ENCODE measurements at places on chromosomes 4 and X.

- no peak for DNase-seq
These were observed 29.6 kb downstream of the PDGFC start for GRCh38 chr4:156941940-156942548.

GRCh38 chrX:155864655-155865054 lies 16.5 kb upstream of the VAMP7 start:
- no peak for DNase-seq

- DNase-seq, result no peak
These were observed 107.3 kb upstream of the PRDX4 start for GRCh38 chrX:23559975-23560374.

GRCh38 chrX:130831347-130831722 lies 71.7 kb downstream of the ENOX2 start:
- no peak for DNase-seq

GRCh38 chrX:71182871-71183270 lies 38.2 kb downstream of the NLGN3 start:
- DNase-seq, result no peak

- no peak for DNase-seq
These were observed 2.4 kb downstream of the ANKRD50 start for GRCh38 chr4:124710015-124710741.

- no peak for DNase-seq
These were observed 5.7 kb upstream of the SPANXN2 start for GRCh38 chrX:143726296-143726695.

GRCh38 chr4:2930135-2930757 lies 33.0 kb downstream of the NOP14 start:
- no peak for DNase-seq

- DNase-seq, result peak; percentile 13
These were observed 89.9 kb downstream of the EFHC2 start for GRCh38 chrX:44253575-44253942.

- no peak for DNase-seq
These were observed 70.3 kb downstream of the RWDD4 start for GRCh38 chr4:183588691-183589090.

- DNase-seq, result no peak
These were observed 19.9 kb upstream of the CLDN34 start for GRCh38 chrX:9947131-9947794.

DNA sequence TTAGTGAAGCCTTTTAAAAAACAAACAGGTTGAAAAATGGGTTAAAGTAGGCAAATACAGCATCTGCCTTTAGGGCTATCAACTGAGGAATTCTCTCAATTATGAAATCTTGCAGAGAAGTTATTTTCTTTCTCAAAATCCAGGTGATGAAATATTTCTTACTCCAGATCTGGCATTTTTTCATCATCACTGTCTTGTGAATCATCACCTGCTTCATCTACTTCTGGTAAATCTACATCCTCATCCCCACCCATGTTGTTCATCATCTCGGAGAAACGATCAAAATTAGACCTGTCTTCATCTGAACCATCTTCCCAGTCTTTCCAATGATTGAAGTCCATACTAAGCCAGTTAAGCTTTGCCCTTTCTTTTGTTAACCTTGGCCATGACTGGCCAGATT lies 33.3 kb upstream of the HPF1 start:
- DNase-seq, result no peak

DNA sequence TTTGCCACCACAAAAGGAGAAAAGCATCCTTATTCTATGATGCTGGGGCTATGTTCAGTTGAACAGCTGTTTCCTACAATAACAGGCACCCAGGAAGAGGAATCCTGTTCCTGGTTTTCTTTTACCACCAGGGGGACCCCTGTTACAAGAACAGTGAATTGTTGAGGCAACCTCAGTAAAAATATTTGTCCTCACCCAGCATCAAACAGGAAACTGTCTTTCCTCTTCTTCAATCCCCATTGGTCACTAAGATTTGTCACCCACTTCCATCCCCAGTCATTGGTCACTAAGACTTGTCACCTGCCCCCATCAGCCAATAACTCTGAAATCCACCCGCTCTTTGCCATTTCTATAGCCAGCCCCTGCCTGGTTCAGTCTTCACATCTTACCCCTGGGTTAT lies 143.5 kb upstream of the GALNT7 start:
- no peak for DNase-seq

DNA sequence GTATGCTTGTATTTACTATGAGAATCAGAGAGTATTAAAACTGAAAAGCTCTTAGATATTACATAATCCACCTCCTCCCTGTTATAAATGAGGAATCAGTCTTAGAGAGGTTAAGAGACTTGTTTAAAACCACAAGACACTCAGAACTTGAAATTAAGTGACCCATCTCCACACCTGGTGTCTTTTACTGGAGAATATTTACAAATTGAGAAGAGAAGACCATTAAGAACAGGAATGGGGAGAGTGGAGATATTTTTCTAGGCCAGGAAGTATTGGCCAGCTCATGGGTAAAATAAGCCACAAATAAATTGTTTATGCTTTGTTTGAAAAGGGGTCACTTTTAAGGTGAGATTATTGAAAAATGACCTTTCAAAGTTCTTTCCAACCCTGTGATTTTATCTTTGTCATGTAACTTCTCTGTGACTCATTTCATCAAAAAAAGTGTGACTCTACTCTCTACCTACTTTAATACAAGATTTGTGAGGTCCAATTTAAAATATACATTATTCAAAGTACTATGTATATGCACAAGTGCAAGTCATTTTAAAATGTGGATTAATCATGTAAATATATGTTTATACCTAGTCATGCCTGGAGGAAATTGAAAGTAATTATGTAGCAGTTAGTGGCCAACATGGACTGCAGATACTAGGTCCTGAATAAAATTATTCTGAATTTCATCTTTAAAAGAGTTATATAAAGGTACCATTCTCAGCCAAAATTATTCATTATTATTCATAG lies 15.9 kb upstream of the COX7B2 start:
- no peak for DNase-seq

DNA sequence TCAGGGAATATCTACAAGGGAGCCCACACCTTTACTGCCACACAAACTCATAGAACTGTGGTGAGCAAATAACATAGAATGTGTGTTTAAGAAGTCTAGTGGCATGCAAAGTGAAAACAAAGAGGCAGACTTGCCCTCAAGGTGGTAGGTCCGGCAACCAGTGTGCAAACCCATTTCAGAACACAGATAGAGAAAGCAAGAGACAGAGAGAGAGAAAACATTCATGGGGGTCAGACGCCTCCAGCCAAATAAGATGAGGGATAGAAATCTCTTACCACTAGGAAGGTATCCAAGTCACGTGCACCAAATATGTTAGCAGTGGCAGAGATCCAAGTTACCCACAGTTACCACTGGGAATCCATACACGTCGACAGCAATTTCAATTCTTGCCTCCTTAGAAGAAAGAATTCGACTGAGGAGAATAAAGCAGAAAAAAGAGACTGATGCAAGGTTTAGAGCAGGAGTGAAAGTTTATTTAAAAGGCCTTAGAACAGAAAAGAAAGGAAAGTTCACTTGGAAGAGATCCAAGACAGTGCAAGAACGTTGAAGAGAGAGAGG lies 252.8 kb downstream of the NAP1L3 start:
- DNase-seq, result no peak

DNA sequence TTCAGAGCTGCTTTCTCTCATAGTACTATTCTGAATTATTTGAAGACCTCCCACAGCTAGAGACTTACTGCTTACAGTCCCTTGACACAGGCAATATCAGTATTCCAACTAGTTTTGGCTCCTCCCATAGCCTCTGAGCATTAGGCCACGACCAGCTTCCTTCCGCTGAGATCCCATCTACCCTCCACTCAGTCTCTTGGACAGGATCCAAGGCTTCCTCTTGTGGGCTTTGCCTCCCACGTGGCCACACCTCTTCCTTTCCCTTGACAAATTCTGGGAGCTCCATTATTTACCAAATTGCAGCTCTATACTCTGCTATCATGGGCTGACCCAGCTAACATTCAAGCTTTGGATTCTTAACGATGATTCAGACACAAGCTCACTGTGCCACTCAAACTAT lies 470.4 kb upstream of the GALNT7 start:
- no peak for DNase-seq

DNA sequence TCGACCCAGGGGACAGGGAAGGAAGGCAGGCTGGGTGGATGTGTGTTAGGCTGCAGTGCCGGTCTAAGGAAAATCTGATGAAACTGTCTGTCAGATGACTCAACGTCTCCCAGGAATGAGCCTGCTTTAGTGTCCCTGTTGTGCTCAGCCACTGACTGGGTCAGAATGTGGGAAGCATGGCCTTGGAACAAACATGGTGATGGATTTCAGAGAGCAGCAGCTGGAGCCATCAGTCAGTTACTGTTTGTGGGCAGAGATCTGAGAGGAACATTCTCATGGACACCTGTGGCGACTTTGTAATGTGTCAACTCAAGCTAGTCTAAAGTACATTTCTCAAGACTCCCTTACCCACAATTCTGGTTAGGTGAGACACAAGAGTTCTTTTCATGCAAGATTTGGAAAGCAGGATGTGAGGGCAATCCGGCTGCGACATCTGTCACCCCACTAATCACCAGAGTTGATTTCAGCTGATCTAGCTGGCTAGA lies 63.2 kb downstream of the ANAPC10 start:
- no peak for DNase-seq

- no peak for DNase-seq
These were observed 173.4 kb upstream of the HUWE1 start for GRCh38 chrX:53859890-53860289.

DNA sequence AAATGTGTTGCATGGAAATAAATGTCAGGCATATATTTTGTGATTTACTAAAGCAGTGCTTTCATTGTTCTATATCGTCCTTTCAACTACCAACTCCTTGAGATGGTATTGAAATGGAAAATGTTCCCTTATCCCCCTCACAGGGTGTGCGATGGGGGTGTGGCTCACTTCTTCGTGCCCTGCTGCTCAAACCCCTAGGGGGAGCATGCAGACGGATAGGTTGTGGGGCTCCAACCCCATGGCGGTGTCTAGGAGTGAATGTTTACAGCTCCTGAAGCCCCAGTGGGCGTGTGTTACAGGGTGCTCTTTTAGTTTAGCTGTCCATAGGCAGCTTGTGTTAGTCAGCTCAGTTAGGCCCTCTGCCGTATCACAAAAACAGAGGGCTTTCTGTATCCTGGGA lies 287.7 kb upstream of the EMCN start:
- DNase-seq, result no peak

- no peak for DNase-seq
These were observed 5.2 kb upstream of the PITX2 start for GRCh38 chr4:110627977-110628662.
